Stimulated activated CD4-positive, alpha-beta T cell treated with anti-CD3 and anti-CD28 coated beads, Interleukin-2, amount 100 ng/mL, for 48 hours (primary cell): ENCODE measurements at places on chromosomes 11 and 22.

DNA sequence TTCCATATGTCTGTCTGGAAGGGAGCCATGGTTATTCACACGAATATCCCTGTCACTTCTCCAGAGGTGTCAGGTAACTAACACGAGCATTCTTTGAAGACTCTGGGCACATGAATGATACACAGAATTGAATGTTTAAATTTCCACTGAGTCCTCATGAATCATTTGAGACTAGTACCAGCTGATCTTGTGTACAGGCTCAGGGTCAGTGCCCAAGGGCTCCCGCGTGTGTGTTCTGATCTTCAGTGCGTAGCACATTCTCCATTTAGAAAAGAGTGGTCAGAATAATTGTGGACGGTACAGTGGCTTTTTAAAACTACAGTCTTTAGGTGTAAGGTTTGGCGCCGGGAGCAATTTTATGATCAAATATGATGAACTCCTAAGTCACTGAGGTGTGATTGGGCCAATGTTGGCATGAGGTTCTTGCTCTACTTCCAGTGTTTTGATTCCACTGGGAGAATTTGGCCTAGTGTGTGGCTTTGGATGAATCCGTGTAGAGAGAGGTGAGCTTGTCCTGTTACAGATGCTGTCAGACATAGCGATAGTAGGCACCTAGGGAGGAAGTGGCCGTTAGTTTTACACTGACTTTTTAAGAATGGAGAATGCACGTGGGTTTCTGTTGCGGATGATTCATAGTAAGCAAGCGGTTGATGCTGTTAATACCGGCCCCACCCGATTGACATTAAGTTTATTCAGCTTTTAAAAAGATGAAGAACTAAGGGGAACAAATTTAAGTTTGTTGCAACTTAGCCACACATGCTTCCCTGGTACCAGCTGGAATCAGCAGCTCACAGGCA lies 22.2 kb downstream of the NUP50 start:
- DNase-seq = no peak

- DNase-seq = no peak
Measured at GRCh38 chr11:38667359-38667758, 2069.3 kb upstream of the RAG2 start.

DNA sequence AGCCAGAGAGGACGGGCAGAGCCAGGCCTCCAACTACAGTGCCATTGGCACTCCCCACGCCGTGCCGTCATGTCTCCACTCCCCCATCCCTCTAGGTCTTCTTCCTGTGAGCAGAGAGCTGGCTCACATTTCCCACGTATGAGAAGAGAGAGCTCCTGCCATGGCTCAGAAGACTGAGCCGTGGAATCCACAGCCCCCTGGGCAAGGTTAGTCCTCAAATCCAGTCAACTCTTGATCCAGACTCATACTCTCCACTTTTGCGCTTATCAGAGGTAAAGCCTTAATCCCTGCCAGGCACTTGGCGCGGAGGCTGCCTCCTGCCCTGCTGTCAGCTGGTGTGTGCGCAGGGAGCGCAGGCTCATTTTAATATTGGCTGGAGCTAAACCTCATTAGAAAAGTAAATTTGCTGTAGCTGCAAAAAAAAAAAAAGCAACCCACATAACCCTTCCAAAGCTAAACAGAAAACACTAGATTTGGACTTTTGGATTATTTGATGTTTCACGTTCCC lies 4.7 kb downstream of the B3GAT1 start:
- DNase-seq = no peak

- no peak for DNase-seq
Measured at GRCh38 chr11:125236072-125236825, 71.7 kb downstream of the PKNOX2 start.

DNA sequence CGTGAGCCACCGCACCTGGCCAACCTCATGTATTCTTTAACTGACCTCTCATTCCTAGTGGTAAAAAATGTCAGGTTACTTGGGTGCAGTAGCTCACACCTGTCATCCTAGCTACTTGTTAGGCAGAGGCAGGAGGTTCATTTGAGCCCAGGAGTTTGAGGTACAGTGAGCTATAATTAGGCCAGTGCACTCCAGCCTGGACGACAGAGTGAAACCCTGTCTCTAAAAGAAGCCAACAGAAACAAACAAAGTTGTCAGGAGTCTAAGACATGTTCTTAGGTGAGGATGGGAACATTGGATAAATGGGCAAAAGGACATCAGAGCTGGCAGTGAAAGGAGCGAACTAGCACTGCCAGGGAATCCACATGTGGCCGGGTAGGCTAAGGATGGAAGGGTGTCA lies 18.1 kb downstream of the MADD start:
- DNase-seq = no peak
